H1 (cell line): ENCODE measurements at places on chromosomes 1 and 21. TPM values are rescaled to one million over a fixed set of nuclear protein-coding genes. Genes with fewer than 3 reads are reported as not detected.

PDZK1 gene
- total RNA-seq = not detected in 2 replicates

CFHR4 gene
- not detected in 2 replicates for total RNA-seq

SLC6A17 gene
- 0.28 and 0.29 TPM in 2 replicates for total RNA-seq

PRR9 gene
- not detected in 2 replicates for total RNA-seq

DNA sequence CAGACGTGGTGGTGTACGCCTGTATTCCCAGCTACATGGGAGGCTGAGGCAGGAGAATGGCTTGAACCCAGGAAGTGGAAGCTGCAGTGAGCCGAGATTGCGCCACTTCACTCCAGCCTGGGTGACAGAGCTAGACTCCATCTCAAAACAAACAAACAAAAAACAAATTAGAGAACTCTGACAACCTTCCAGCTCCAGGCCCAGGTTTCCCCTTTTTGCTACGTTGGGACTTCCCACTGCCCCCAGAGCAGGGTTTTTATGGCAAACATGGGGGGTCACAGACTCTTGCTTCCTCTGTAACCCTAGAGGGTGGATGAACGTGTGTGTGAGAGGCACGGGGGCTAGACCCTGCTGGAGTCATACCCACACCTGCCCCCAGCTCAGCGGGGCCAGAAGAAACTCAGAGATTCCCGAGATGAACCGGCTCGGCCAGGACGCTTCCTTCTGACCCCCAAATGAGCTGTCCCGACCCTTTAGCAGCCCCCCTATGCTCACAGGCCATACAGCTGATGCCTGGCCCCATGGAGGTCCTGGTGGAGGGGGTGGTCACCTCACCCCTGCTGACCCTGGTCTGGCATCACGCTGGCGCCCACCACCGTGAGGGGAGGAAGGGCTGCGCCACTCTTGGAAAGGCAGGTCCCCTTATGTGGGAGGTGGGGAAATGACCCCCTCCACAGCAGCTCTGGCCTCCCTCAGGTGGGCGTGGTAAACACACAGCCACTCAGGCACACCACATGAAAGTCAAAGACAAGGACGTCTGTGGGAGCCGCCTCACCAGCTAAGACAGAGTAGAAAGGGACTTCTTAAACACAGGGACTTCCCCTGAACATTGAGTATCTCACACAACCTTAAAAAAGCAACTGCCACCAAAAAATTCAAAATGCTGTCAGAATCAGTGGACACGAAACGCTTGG, 7.1 kb downstream of the GPR157 start:
- no peak overlapping the region for H3K27ac ChIP-seq
- no peak overlapping the region for H3K4me3 ChIP-seq
- H3K27me3 ChIP-seq = no peaks in the 10 kb centered on the region

- H3K27ac ChIP-seq = no peak overlapping the region
- DNase-seq = no peak
- no peaks in the 10 kb centered on the region for H3K27me3 ChIP-seq
Measured at GRCh38 chr1:79128722-79129121, 122.2 kb upstream of the ADGRL4 start.

GRCh38 chr1:47834326-47834725, 162.9 kb downstream of the TRABD2B start:
- peaks cover 4% of the 10 kb centered on the region for H3K4me1 ChIP-seq
- H3K36me3 ChIP-seq = no peaks in the 10 kb centered on the region
- DNase-seq = no peak
- no peak overlapping the region for H3K27ac ChIP-seq
- H3K4me3 ChIP-seq = no peak overlapping the region

DNA sequence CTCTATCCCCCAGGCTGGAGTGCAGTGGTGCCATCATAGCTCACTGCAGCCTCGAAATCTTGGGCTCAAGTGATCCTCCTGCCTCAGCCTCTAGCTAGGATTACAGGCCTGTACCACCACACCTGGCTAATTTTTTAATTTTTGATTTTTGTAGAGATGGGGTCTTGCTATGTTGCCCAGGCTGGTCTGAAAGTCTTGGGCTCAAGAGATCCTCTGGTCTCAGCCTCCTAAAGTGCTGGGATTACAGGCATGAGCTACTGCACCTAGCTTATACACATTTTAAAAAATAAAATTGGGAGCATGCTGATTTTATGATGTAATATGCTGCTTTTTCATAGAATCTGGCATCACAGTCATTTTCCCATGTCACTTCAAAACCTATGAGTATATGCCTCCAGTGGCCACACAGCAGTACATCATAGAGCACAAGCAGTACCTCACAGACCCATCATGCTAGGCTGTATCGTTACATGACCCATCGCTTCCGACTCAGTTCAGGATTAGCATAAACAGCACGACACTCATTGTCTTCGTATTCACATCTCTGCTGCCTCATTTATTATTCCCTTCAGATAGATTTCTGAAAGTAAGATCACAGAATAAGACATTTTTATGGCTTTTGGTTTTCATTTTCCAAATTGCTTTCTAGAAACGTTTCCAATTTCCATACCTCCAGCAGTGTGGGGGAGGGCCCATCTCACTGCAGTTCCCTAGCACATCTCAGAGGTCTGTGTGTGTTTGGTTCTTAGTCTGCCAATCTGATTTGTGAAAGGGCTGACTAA, 35.9 kb upstream of the CCSAP start:
- peaks cover 23% of the 10 kb centered on the region for H3K4me1 ChIP-seq
- no peak for DNase-seq
- no peaks in the 10 kb centered on the region for H3K36me3 ChIP-seq

DNA sequence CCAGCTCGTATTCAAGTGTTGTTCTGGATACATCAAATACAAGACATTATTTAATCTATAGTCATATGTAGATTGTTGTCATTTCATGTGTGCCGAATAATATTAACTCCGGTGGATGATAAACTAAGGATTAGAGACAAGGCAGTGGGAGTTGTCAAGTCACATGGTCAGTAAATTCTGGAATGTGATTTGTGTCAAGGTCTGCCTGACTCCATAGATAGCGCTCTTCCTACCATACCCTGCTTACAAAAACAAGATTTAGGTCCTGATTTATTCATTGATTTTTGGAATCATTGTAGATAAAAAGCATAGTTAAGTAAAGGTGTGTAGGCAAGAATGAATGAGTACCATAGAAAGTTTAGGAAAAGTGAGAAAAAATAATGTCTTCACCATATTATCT, 2.6 kb downstream of the TNNI3K start:
- no peaks in the 10 kb centered on the region for H3K27me3 ChIP-seq
- DNase-seq = no peak
- no peak overlapping the region for H3K27ac ChIP-seq
- H3K4me3 ChIP-seq = no peak overlapping the region
- no peaks in the 10 kb centered on the region for H3K36me3 ChIP-seq
- H3K4me1 ChIP-seq = no peaks in the 10 kb centered on the region

DNA sequence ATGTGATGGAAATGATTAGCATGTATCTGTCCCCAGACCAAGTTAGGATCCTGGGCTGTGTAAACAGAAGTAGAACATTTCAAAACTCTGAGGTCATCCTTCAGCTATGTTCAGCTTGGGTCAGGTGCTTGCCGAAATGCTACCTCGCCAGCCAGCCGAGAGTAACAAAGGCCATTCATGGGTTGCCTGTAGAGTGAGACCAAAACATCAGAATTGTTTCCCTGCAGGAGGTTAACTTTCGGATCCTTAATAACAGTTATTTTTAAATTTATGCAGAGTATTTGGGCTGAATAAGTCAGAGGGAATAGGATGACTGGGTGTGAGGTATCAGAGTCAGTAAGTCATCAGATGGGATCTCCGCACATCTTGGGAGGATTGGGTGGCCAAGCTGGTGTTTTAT, 35.6 kb downstream of the SMYD2 start:
- no peak overlapping the region for H3K4me3 ChIP-seq
- H3K4me1 ChIP-seq = peaks cover 20% of the 10 kb centered on the region
- peak; percentile 55 for DNase-seq
- no peak overlapping the region for H3K27ac ChIP-seq
- H3K36me3 ChIP-seq = no peaks in the 10 kb centered on the region

GRCh38 chr21:46168659-46169386, 13.4 kb upstream of the FTCD start:
- H3K27ac ChIP-seq = no peak overlapping the region
- no peak overlapping the region for H3K4me3 ChIP-seq
- H3K27me3 ChIP-seq = no peaks in the 10 kb centered on the region
- no peaks in the 10 kb centered on the region for H3K36me3 ChIP-seq
- H3K4me1 ChIP-seq = no peaks in the 10 kb centered on the region

GRCh38 chr1:59046134-59046533, 250.8 kb upstream of the FGGY start:
- H3K27ac ChIP-seq = no peak overlapping the region
- H3K4me3 ChIP-seq = no peak overlapping the region
- no peaks in the 10 kb centered on the region for H3K27me3 ChIP-seq
- DNase-seq = no peak
- no peaks in the 10 kb centered on the region for H3K4me1 ChIP-seq

- no peaks in the 10 kb centered on the region for H3K27me3 ChIP-seq
- DNase-seq = peak; percentile 13
- no peaks in the 10 kb centered on the region for H3K36me3 ChIP-seq
- 0 out of 2 replicates have a peak, but pooled peaks cover 4% of the 10 kb centered on the region for H3K4me1 ChIP-seq
- no peak overlapping the region for H3K27ac ChIP-seq
- no peak overlapping the region for H3K4me3 ChIP-seq
Measured at GRCh38 chr1:67347688-67348472, 40.2 kb downstream of the IL12RB2 start.
